ENCODE measurements at places on chromosomes 4 and X.

GRCh38 chr4:149164282-149164681 lies 651.4 kb downstream of the IQCM start:
- DNase-seq = no peak

GRCh38 chr4:20666012-20666860 lies 34.0 kb upstream of the PACRGL start:
- DNase-seq = no peak

DNA sequence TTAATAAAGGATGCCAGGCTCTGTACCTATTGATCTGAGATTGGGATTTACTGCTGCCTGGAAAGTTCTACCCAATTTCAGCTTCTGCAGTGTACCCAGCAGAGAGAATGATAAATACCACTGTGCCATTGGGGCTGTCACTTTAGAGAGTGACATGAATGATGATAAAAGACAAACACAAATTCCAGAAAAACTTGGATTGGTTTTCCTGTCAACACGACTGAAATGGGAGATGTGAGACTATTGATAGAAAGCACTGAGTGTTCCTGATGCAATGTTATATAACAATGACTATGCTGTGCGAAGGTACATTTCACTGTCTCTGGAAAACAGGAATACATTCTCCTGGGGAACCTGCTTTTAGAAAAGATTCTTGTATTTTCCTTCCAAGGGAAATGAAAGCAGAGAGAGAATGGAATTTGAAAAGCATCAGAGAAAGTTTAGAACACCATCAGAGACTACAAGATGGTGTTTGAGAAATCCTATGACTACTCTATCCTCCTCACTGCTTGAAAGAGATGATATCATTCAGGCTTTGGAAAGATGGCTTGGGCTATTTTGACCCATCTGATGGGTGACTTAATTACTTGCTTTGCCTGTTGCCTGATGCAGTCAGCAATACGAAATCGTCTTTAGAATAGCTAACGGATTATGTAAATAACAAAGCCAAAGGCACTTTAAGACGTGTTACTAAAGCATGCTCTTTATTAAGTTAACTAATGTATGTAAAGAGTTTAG lies 49.7 kb downstream of the MID1IP1 start:
- DNase-seq = no peak

DNA sequence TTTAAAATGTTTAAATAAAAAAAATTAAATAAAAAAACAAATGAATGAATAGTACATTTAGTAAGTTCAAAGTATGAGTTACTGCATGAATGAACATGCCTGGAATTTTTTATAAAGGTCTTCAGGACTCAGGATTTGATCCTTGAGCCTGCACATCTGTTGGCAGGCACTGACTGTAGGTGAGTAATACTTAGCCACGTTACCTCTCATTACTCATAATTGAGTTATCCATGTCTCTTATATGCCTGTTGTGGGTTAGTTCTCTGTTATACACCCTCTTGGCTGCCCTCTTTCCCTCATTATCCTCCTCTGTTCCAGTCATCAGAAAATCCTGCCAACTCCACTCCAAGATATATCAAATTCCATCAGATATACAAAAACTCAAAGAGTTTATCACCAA lies 276.0 kb downstream of the FBXW7 start:
- DNase-seq = no peak

GRCh38 chrX:17779434-17779833 lies 42.1 kb downstream of the SCML1 start:
- DNase-seq = no peak

DNA sequence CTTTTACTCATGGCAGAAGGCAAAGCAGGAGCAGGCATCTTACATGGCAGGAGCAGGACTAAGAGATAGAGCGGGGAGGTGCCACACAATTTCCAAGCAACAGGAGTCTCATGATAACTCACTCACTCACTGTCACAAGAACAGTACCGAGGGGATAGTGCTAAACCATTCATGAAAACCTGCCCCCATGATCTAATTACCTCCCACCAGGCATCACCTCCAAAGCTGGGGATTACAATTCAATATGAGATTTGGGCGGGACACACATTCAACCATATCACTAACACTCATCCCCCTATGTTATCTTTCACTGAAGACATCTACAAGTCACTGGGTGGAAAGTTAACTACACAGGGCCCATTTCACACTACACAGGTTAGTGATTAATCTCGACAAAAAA lies 25.4 kb upstream of the GLRB start:
- DNase-seq = no peak

GRCh38 chr4:177879851-177880250 lies 437.6 kb upstream of the AGA start:
- DNase-seq = no peak

DNA sequence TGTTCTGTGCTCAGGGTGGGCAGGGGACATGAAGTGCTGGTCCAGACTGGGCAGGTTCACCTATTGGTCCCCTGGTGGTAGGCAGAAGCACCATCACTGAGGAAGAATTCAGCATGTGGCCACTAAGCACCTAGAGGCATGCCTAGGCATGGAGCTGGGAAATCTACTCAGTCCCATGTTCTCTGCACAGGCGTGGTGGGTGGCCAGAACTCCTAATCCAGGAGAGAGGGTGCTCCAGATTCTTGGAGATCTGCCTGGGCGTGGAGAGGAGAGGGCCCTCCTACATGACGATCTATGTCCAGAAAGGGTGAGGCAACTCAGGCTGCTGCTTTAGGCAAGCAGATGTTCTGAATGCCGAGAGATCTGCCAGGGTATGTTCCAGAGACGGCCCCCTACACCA lies 44.6 kb upstream of the MAGEC2 start:
- DNase-seq = no peak

- no peak for DNase-seq
Observed at GRCh38 chr4:139300431-139301112, 733 bp upstream of the NAA15 start.

- DNase-seq = no peak
Observed at GRCh38 chr4:154033921-154034320, 245.0 kb upstream of the SFRP2 start.

- no peak for DNase-seq
Observed at GRCh38 chr4:85092536-85092935, 126.0 kb upstream of the WDFY3 start.

DNA sequence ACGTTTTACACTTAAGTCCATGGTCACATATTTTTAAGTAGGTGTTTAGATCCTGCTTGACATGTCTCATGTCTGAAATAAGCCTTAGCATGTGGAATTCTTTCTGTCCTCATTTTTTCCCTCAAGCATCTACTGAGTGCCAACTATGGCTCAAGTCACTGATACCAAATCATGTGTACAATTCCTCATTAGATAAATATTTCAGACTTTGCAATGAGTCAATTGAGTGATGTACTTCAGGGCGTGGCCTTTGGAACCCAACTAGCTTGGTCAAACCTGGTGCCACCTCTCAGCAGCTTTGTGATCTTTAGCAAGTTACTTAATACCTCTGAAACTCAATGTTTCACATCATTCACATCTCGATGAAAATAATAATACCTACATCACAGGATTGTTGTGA lies 12.6 kb upstream of the JADE1 start:
- no peak for DNase-seq

DNA sequence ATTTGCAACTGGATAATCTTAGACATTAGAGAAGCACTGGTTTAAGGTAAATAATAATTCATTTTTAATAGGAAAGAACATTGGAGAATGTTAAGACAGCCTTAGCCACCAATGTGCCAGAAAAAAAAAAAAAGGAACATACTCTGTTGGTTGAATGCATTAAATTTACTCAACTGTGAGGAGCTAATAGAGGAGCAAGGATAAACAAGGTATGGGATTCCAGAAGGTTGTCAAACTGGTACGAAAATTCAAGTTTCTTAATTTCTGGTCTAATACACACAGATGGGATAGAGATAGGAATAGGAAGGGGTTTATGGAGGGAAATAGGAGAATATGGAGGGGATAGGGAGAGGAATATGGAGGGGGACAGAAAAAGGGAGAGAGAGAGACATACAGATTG lies 1096.6 kb downstream of the ARAP2 start:
- DNase-seq = no peak

GRCh38 chr4:71694961-71695360 lies 88.9 kb downstream of the GC start:
- no peak for DNase-seq

- no peak for DNase-seq
Observed at GRCh38 chr4:98046665-98047064, 96.6 kb downstream of the STPG2 start.

GRCh38 chr4:140448830-140449229 lies 21.4 kb upstream of the CLGN start:
- DNase-seq = no peak

DNA sequence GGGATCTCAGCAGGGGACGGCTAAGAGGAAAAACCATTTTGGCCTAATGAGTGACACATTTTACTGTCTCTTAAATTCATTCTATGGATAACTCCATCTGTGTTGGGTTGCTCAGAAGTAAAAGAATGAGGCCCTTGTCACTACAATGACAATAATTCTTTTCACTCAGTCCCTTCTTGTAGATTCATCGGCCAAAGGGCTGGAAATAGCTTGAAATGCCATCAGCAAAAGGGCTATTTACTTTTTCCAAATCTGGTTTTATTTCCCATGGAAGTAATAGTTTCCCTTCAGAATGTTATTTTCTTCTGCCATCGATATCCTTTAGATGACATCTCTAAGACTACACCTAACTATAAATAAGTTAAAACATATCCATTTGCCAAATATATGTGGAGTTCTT lies 7.4 kb downstream of the MEPE start:
- no peak for DNase-seq

DNA sequence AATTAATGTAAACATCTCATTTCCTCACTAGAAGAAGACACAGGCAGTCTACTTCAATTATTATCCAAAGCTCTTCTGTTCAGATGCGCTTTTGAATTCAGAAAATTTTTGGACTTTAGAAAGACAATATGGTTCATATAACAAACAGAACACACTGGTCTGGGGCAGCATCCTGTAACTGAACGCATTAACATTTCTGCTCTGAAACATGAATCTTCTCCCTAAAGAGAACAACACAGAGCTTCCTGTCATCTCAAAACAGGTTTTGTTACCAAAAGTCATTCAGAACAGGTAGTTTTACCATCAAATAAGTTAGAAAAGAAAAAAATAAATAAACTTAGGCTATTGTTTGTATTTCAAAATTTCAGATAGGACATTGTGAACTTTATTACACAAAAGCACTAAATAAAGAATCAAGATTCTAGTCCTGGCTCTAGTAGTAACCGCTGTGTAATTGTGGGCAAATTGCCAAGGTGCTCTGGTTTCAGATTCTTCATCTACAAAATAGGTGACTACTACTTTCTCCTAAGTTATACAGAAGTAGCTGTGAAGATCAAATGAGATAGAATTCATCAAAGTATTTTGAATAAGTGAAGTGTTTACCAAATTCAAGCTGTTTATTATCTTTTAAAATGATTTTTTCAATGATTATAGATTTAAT lies 252.3 kb upstream of the RASGEF1B start:
- no peak for DNase-seq

GRCh38 chr4:79917246-79917645 lies 155.8 kb downstream of the ANTXR2 start:
- DNase-seq = peak; percentile 12

DNA sequence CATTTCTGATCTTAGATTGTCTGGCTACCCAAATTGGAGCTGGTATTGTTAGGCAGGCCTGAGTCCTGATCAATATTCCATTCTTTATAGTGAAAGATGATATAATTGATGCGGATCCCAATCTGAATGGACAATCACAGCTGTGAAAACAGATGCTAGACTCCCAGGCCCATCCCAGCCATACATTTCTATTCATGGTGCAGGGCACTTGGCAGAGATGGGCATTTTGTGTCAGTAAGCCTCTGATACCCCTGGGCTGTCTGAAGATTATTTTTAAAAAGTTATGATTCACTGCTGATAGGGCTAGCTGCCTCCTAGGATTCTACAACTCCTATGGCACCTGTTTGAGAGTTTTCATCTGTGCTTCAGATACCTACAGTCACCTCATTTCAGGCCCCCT lies 61.2 kb upstream of the TSPAN7 start:
- DNase-seq = no peak

- DNase-seq = no peak
Observed at GRCh38 chr4:177771645-177772044, 329.4 kb upstream of the AGA start.

DNA sequence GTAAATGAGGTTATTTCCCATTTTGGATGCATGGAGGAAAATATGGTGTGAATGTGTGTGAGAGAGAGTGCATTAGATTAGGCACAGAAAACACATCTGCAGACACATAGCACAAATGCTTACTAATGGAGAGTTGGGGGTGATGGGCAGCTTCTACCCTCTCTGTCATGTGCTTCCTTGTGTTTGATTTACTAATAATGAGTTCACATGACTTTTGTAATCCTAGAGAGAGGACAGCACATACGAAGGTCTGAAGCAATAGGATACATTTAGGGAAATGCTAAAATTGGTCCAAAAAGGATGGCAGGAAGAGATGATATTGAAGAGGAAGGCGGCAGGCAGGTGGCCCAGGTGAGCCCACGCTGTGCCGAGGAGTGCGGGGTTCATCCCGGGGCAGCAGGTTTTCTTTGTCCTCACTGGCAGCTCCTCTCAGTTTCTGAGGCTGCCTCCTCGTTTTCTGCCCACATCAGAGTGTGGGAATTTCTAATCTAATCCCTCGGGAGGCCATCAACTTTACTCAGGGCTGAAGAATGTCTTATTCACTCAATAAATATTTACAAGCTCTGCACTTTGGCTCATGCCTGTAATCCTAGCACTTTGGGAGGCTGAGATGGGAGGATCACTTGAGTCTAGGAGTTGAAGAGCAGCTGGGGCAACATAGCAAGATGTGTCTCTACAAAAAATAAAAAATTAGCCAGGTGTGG lies 15.9 kb upstream of the MAP9 start:
- no peak for DNase-seq

DNA sequence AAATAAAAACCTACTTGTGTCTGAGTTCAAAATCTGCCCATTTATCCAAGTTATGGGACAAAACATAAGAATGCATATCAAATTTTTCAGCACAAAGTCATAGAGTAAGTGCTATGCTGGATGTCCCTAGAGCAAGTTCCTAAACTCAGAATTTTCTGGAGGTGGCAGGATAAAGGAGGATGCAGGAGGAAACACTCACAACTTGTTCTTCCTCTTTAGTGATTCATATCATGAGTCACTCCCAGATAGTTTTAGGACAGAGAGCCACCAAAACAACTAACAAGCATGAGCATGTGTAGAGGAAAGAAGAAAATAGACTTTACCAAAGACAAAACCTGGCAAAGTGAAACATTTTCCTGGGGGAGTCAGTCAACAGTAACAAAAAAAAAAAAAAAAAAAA lies 302.7 kb downstream of the KCTD8 start:
- no peak for DNase-seq

DNA sequence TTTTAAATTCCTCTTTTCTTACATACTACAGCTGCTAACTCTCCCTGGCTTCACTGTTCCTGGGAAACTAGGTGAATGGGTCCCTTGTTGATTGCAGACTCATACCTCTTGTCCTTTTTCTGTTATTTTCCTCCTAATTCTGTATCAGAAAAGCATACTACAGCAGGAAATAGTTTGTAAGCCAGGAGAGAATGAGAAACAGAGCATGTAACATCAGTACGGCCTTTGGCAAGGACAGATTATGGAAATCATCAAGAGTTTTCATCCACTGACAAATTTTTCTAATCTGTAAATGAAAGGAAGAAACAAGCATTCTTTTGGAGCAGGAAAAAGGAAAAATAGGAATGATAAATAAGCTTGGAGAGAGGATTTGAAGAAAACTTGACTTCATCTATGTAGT lies 239.2 kb downstream of the ANTXR2 start:
- no peak for DNase-seq

Data from stimulated activated CD4-positive, alpha-beta T cell treated with anti-CD3 and anti-CD28 coated beads, TNF-alpha, amount 100 ng/mL, for 48 hours (primary cell).